Stimulated activated CD4-positive, alpha-beta T cell treated with anti-CD3 and anti-CD28 coated beads, Interleukin-1b, Interleukin-23, amount 100 ng/mL, for 48 hours (primary cell): ENCODE measurements at places on chromosomes 16 and 17.
A peak's percentile ranks its signal among the peaks of the same experiment; 100 is the strongest.

- no peak for DNase-seq
These were observed 107.5 kb upstream of the ZNF750 start for GRCh38 chr17:82947051-82947991.

DNA sequence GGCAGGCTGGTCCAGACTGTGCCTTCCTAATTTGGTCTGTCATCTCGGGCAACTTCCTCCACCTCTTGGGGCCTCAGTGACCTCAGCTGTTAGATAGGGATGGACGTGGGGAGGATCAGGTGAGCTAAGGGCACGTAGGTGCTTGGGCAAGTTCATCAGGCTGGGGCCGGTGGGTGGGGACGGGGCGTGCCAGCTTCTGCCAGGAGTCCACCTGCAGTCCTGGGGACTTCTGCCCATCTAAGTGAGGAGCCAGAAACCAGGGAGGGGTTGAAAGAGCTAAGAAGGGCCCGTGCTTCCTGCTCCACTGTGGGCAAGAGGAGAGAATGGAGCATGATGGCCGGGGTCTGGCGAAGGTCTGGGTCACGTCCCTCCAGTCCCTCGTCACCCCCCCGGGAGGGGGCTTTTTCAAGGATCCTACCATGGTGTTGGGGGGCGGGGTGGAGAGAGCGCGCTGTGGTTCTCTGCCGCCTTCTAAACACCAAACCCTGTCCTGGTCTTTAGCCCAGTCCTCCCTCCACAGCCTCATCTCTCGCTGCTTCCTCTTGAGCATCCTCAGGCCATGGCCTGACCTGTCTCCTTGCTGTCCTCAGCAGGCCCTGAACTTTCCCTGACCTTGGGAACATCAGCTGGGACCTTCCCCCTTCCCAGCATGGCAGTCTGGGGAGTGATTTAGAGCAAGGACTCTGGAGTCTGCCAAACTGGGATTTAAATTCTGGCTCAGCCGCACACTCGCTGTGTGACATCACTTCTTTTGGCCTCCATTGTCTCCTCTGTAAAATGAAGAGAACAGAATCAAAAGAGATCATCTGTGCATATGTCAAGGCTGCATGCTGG is 21.6 kb downstream of the SPNS2 start:
- no peak for DNase-seq

DNA sequence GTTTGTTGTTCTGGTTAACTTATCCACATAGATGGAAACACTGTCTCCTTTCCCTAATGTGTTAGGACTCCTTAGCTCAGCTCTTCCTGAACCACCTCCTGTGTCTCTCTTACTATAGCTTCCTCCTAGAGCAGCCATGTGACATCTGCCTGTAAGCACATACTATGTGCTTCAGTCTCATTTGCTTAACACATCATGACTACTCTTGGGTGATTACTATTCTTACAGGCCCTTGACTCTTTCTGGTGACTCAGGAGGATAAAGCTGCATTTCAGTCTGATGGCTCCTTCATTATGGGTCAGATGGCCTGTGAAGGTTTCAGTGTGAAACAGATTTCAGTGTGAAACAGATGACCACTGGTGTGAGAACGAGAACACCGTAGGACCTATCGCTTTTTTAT is 320 bp upstream of the KRTAP4-2 start:
- DNase-seq = no peak

DNA sequence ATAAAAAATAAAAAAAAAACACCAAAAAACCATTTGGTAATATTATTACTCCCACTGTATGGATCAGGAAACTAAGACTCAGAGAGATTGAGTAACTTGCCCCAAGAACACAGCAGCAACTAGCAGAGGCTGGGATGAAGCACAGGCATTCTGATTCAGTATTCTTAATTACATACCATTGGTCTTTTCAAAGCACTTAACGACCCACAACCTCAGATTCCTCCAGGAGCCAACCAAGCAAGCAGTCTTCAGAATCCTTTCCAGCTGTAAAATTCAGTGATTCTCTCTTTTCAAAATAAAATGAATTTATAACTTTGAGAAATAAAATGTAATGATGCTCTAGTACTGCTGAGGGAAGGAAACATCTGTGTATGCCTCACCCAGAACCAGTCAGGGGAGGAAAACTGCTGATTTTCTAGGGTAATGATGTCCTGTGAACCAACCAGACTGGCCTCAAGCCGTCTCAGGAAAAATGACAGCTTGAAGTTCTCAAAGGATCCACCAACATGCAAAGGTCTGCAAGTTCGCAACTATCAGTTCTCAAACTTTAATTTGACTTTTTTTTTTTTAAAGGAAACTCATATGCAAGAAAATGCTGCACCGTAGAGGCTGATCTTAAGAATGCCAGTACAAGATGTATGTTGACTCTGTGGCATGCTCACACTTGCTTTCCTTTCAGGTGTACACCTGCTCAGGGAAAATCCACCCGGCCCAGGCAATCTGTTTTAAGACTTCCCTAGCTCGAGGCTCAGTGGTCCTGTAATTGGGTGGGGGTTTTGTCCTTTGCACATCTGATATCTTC is 9.0 kb downstream of the CUEDC1 start:
- no peak for DNase-seq

DNA sequence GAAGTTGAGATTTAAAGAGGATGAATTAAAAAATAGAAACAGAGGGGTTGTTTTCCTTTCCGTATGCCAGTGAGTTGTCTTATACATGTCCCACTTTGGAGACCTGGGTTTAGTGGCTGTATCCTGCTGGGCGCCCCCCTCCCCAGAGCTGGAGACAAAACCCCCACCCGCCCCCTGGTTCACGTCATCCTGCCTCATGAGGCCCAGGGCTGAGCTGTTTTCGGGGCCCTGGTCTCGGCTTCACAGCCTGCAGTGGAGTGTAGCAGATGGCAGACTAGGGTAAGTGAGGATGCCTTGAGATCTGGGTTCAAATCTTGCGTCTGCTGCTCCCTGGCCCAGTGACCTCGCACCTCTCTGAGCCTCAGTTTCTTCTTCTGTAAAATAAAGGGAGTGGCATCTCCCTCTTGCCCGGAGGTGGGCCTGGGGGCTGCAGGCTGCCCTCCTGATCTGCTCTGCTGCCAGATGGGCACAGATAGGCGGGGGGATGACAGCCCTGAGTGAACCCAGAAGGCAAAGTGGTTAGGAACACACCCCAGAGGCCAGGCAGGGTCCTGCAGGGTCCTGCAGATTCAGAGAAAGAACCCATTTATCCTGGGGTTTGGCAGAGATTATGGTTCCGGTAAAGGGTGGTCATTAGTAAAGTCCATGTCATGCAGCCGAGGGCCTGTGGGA is 45.1 kb downstream of the SOCS3 start:
- peak; percentile 34 for DNase-seq

GRCh38 chr16:75570396-75571065 is 4.4 kb downstream of the GABARAPL2 start:
- DNase-seq = no peak

GRCh38 chr16:71287454-71287853 is 1.7 kb downstream of the CMTR2 start:
- DNase-seq = no peak

DNA sequence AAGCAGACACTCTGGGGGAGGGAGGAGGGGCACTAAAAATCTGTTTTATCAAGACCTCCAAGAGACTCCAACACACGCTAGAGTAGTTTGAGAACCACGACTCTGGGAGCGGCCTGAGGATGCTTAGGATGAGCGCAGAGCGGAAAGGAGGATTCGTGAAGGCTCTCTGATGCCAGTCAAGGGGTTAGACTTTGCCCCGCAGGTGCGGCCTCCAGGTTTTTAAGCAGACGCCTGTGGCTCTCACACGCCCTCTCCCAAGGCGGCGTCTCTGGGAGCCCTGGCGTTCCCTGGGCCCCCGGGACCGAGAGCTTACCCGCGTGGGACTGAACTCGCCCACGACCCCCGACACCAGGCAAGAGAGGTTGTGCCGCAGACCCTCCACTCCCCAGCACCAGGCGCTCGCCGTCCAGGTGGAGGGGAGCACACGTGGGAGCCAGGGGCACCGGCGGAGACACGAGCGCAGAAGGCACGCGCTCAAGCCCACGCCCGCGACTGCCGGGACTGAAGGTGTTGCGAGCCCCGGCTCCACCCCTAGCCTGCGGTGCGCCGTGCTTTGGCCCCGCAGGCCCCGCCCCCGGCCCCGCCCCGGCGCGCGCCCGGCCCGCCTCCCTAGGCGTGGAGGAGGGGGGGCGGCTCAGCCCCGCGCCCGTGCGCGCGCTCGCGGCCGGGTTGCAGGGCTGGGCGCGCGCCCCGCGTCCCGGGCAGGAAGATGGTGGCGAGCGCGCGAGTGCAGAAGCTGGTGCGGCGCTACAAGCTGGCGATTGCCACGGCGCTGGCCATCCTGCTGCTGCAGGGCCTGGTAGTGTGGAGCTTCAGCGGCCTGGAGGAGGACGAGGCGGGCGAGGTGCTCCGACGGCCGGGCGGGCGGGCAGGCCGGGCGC is at the start of gene XYLT2:
Gene XYLT2 (plus strand): TSS at position 695 of the 881 bp plus-strand sequence. CDS start 15 bp downstream, at position 710.
- peak; percentile 90 for DNase-seq
